ENCODE measurements at places on chromosomes 2 and 18. TPM values are rescaled to one million over a fixed set of nuclear protein-coding genes. Genes with fewer than 3 reads are reported as not detected.
A peak's percentile ranks its signal among the peaks of the same experiment; 100 is the strongest.

- no peak for DNase-seq
These were observed 67.1 kb upstream of the MAP4K4 start for GRCh38 chr2:101630224-101630949.

SERPINB3 gene
- total RNA-seq = not detected

- no peak for DNase-seq
These were observed 220.4 kb downstream of the LOXHD1 start for GRCh38 chr18:46436621-46437020.

DNA sequence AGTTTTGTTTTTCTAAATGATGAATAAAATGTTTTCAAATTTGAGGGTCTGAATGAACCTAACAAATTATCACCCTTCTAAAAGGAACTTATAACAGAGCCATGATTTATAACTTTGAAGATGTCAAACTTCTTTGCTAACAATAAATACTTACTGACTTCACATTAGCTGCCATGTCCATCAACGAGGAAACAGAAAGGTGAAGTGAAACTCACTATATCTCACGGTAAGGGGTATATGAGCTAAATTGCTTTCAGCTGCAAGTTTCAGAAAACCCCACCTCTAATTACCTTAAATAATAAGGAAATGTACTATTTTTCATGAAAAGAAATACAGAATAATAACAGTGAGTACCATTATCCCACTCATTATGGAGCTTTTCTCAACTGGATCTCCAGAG lies 350.8 kb upstream of the NT5C1B start:
- DNase-seq = no peak

- DNase-seq = no peak
These were observed 103.5 kb downstream of the UPP2 start for GRCh38 chr2:158205215-158205614.

GRCh38 chr2:28635191-28635611 lies 116.4 kb upstream of the PPP1CB start:
- no peak for DNase-seq

AQP12A gene
- total RNA-seq = not detected

CFC1 gene
- not detected for total RNA-seq

GRCh38 chr2:170462433-170463205 lies 252.5 kb upstream of the SP5 start:
- no peak for DNase-seq

DNA sequence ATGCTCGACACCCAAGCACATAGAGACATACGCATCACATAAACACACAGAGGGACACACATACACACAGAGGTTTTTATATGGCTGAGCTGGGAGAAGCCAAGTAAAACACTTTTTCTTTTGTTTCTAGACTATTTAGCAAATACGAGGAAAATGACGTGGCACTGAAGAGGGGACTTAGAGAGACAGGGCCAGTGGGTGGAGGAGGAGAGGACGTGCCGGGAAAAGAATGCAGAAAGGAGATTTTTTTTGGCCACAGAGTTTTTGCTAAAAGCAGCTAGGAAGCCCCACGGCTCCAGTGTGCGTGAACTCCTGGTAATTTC lies 168.5 kb upstream of the KLF7 start:
- no peak for DNase-seq

- no peak for DNase-seq
These were observed 109.6 kb upstream of the SCG2 start for GRCh38 chr2:223711596-223712326.

GRCh38 chr2:167944825-167945659 lies 302.4 kb downstream of the STK39 start:
- no peak for DNase-seq

KCNIP3 gene
- total RNA-seq = 8.4 TPM

GRCh38 chr18:12321333-12321732 lies 13.3 kb downstream of the TUBB6 start:
- no peak for DNase-seq

- DNase-seq = no peak
These were observed 204.3 kb downstream of the ZNF385B start for GRCh38 chr2:179657068-179657595.

DNA sequence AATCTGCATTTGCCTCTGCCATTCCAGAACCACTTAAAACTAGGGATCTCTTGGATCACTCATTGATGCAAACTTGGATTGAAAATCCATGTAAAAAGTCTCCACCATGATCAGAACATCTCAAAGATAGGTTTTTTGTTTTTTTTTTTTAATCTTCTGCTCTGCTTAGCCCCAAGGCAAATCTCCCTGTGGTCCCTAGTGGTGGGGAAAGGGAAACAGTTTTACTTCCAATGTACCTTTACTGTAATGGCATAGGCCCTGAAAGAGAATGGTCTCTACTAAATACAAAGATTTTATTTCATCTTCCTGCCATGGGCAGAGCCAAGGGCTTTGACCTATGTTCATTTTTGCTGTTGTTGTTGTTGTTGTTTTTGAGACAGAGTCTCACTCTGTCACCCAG lies 78.4 kb downstream of the KANSL1L start:
- DNase-seq = no peak

PTPN18 gene
- 15.7 TPM for total RNA-seq

DNA sequence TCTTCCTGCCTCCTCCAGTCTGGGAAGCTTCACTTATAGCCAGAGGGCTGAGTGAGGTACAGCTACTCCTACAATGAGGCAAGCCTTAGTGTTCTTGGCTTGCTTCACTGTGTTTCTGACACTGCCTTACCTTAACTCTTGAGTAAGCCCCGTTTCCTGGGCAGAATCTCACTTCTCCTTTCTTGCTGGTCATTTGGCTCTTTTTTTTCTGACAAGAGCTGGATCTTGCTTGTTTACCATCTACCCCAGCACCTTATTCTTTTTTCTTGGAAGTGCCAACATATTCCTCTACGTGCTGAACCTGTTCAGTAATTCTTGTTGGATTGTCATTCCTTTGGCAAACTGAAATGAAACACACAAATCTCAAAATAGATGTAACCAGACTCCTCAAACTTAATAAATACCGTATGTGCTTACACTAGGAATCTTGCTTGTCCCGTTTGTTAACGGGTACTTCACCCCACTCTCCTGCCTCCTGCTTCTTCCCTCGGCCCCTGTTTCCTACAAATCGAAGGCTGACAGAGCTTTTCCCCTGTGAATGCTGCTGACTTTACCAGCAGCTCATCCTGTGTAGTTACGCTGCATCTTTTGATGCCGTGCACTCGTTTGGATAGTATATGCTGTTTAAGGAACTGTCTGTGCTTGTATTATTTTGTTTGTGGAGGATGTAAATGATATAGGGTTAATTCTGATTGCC lies 132.2 kb downstream of the FMNL2 start:
- no peak for DNase-seq

DNA sequence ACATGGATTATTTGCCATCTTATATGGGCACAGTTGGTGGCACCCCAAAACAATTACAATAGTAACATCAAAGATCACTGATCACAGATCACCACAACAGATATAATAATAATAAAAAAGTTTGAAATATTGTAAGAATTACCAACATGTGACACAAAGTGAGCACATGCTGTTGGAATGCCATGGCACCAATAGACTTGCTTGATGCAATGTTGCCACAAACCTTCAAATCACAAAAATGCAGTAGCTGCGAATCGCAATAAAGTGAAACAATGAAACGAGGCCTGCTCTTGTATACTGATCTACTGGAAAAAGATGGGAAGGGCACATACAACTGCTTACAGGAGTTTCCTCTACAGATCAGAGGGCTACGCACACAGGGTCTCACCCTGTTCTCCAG lies 32.2 kb upstream of the AMMECR1L start:
- DNase-seq = no peak

GRCh38 chr18:34098109-34098508 lies 126.6 kb downstream of the NOL4 start:
- no peak for DNase-seq

GRCh38 chr2:80363330-80363729 lies 58.8 kb upstream of the LRRTM1 start:
- no peak for DNase-seq

GRCh38 chr18:9712611-9713010 lies 4.5 kb downstream of the RAB31 start:
- no peak for DNase-seq

- DNase-seq = peak; percentile 68
These were observed 252.5 kb downstream of the ETAA1 start for GRCh38 chr2:67649331-67650261.

DNA sequence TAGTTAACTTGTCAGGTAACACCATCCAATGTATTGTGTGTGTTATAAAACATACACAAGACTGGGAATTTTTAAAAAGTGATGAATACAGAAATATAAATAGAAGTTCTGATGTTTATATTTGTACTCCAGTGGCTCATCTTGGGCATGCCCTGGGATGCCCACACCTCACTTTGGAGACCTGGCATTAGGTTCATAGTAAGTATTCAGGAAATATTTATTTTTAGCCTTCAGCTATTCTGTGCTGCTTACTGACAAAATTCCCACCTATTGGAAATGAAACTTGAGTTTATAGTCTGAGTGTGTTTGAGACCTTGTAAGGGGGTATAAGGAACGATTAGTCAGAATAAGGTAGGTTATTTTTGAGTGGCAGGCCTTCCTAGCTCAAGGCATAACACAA lies 67.5 kb downstream of the MYO1B start:
- no peak for DNase-seq
